Activated CD8-positive, alpha-beta memory T cell treated with anti-CD3 and anti-CD28 coated beads for 48 hours (primary cell): ENCODE measurements at places on chromosomes 1 and 21.

DNA sequence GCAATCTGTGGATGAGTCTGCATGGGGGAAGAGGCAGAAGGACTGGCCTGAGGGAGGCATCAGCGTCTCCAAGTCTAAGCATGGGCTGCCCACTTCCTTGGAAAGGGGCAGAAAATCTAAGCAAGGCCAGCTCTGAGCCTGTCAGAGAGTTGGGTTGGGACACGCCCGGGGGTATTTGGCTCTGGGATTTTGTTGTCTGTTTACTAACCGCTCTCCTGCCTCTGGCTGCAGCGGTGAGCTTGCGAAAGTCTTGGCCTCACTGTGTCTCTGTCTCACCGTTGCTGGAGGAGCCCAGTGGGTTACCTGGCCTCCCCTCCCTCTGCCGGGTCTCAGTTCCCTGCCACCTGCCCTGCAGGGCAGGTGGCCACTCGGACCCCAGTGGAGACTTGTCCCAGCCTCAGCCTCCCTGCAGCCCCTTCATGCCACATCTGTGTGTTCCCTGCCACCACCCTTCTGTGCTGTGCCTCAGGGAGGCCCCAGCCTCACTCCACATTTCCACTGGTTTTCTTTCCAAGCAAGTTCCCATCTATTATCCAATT lies 33.7 kb downstream of the EDN2 start:
- no peak for DNase-seq

GRCh38 chr1:87560601-87561360 lies 232.1 kb downstream of the LMO4 start:
- no peak for DNase-seq

DNA sequence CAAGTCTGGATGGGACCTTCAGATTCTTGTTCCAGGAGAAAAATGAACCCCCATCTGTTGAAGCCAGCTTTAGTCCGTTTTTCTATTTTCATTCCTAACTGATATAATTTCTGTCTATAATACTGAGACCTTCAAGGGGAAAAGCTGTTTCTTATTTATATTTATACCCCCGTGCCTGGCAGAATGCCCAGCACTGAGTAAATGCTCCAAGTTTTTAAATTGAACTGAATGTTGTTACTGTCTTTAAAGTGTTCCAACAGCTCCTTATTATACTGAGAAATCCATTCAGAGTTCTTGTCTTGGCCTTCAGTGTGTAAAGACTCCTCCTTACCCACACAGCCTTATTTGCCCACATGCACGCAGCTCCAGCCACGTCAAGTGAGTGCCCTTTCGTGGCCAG lies 178.6 kb upstream of the HMGB4 start:
- DNase-seq: no peak

DNA sequence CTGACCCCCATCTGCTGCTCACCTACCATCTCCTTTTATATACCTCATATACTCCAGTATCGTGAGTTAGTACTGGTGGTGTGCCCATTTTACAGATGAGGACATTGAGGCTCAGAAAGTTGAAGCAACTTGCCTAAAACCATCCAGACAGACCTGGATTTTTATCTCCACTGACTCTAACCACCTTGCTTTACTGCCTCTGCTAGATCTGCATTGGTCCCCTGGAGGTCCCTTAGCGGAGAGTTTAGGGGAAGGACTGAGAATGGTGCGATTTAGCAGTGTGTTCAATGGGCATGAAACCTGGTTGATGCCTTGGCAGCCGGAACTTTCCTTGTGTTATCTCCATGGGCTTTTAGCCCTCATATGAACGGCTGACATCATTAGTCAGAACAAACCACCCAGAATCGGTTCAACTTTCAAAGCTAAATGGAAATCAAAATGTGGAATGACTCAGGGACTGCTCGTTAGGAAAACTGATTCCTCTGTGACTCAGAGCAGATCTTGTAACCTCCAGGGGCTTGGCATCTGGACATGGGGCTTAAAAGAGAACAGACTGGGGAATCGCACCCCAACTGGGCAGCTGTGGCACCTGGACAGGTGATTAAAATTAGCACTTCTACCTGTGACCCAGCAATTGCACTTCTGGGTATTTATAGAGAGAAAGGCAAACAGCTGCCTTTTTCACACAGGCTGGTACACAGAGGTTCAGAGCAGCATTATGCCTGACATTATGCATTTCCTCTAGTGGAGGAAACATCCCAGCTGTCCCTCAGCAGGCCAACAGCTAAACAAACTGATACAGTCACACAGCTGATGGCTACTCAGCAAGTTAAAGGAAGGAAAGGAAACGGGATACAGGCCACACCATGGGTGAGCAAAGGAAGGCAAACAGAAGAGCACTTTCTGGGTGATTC lies 25.3 kb downstream of the TMEM51 start:
- no peak for DNase-seq

DNA sequence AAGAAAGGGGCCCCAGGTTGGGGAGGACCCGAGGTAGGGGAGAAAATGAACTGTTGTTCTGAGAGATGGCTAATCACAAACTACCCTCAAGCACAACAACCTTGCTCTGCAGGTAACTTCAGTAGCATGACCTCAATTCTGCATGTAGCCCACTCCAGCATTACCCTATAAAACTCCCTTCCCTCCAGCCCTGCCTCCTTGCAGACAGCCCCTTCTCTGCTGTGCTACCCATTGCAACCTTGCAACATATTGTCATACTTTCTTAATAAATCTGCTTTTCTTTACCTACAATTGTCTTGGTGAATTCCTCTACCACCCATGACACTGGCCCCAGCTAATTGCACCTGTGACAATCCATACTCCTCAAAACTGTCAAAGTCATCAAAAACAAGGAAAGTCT lies 428.9 kb downstream of the MATN1 start:
- DNase-seq: no peak

- DNase-seq: no peak
Measured at GRCh38 chr1:35717911-35718476, 690 bp downstream of the C1orf216 start.

GRCh38 chr1:117582451-117582850 lies 23.4 kb upstream of the TENT5C start:
- no peak for DNase-seq

GRCh38 chr21:45901061-45901690 lies 80.4 kb upstream of the COL6A1 start:
- DNase-seq: no peak

GRCh38 chr1:64878931-64879611 lies 87.3 kb downstream of the JAK1 start:
- no peak for DNase-seq

GRCh38 chr1:223845037-223845809 lies 524 bp downstream of the TP53BP2 start:
- DNase-seq: no peak

GRCh38 chr21:28991861-28992525 lies 684 bp downstream of the LTN1 start:
- no peak for DNase-seq

DNA sequence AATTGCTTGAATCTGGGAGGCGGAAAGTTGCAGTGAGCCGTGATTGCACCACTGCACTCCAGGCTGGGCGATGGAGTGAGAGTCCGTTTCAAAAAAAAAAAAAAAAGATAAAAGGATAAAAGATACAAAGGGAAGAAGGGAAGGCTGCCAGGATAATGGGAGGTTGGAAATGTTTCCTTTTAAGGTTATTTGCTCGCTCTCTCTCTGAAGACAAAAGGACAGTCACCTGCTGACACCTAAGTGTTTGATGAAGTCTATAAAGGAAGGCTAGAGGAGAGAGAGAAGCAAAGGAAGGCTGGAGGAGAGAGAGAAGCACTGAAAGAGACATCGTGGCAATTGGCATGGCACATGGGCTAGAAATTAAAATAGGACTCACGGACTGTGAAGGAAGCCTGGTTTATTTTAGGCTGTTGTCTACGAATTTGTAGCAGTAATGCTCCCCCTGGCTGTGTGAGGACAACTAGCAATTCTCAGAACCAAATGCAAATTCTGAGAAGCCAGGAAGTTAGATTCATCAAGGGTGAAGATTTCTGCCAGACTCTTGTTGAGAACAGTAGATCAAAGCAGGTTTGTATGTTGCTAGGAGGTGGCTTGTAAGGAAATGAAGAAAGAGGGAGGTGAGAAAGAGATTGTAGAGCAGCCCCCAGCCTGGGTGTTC lies 154.2 kb downstream of the ZP4 start:
- no peak for DNase-seq
